Right atrium auricular region (tissue), 2 donors: ENCODE measurements at places on chromosomes 5 and 9.

DNA sequence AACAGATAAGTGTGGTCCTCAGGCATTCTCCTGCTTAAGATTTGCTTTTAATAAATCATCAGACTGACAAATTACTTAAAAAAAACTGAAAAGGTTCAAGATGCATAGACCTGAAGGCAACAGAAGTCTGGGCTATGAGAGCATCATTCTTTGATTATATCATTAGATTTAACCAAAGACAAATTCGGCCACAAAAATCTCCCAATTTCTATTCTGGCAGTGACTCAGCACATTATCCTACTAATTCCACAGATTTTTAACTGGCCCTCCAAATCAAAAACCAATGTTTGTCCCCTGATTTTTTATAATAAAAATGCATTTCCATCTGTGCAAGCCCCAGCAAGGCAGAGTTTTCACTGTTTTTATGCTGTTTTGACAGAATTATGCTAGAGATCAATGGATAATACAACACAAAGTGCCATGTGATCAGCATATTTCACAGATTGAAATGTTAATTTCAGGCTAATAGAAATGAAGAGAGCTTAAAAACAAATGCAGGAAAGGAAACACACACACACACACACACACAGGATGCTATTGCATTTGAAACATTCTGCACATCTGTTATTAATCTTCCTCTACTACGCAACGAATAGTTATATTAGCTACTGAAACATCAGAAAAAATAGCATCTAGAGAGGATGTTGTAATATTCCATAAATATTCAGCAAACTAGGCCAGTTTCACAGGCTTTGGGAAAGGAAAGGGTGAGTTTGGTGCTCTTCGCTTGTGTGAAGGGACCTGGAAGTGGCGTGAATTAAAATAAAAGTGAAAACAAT, 177.6 kb upstream of the ST8SIA4 start:
- DNase-seq = no peak

DNA sequence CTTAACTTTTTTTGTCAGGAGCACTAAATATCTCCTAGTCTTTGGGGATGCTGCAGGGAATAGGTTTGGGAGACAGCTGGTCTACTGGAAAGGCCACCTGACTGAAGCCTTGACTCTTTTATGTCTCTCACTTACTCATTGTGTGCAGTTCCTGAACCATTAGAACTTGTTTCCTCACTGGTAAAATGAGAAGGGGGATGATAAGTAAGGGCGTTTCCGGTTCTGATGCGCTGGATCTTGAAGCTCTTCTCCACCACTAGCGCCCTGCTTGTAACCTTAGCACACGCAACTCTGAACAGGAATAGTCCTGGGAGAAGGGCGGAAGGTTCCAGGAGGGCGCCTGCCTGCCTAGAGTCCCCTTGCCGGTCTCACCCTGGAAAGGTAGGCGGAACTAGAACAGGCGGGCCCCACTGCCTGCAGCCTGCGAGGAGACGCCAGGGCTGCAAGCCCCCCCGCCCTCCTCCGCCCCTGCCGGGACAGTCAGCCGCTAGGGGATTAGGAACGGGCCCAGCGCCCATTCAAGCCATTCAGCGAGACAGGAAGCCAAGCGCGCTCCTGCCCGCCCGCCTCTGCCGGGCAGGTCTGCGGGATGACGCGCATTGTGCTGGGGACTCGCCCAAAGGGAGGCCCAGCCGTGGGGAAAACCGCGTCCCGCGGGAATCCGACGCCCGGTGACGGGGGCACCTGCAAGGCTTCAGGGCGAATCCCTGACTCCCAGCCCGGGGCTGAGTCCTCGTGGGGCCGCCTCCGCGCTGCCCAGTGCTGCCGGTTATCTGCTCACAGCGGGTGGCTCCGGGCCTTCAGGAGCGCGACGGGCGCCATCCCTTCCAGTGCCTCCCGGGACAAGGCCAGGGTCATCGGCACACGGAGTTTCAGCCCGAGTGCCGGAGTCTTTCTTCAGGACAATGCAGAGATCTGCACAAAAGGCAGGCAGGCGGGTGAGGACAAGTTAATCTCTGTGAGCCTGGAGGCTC, 44.0 kb upstream of the XPA start:
- DNase-seq = peak; percentile 63

DNA sequence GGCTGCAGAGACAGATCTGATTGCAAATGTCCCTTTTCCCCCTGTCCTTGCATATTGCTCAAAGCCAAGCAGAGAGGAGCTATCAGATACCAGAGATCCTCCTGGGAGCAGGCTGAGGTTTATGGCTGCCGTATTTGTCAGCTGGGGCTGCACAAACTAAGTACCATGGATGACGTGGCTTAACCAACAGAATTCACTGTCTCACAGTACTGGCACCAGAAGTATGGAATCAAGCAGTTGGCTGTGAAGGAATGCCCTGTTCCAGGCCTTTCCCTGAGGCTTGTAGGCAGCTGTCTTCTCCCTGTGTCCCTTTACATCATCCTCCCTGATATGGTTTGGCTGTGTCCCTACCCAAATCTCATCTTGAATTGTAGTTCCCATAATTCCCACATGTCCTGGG, 2.6 kb downstream of the CFAP90 start:
- DNase-seq = no peak

DNA sequence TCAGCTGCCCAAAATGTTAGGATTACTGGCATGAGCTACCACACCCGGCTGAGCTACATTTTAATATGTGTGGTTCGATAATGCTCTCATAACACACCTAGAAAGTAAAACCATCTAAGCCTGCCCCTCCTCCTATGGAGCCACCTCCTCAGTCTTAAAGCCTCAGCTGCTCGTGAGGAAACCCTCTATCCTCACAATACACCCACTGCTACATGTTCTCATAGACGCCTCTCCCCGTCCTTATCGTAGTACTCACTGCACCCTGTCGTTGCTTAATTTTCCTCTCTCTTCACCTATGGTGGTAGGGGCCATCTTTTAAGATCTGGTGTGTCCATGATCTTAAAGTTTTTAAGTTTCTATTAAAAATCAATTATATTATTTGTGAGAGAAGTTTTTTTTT, 72.9 kb downstream of the RCL1 start:
- DNase-seq = no peak

DNA sequence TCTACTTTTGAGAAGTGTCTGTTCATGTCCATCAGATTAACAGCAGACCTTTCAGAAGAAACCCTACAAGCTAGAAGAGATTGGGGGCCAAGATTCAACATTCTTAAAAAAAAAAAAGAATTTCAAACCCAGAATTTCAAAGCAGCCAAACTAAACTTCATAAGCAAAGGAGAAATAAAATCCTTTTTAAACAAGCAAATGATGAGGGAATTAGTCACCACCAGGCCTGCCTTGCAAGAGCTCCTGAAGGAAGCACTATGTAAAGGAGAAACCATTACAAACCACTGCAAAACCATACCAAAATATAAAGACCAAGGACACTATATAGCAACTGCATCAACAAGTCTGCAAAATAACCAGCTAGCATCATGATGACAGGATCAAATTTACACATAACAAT, 124.6 kb upstream of the PDE4D start:
- DNase-seq = no peak

DNA sequence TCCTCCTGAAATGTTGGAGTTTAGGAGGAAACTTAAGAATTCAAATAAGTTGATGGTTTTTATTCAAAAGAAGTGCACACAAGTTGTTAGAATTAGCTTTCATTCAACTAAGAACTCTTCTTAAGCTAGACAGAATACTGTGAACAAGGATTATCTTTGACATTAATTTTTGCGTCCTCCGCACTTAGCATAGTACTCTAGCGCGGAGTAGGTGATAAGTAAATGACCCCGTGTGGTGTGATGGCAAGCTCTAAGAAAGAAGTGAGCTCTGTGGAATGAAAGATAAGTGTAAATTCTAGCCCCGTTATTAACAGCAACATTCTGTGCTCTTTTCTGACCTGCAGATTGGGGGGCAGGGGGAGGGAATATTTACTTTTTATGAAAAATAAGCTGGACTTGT, 1.0 kb downstream of the BRIX1 start:
- DNase-seq = no peak

DNA sequence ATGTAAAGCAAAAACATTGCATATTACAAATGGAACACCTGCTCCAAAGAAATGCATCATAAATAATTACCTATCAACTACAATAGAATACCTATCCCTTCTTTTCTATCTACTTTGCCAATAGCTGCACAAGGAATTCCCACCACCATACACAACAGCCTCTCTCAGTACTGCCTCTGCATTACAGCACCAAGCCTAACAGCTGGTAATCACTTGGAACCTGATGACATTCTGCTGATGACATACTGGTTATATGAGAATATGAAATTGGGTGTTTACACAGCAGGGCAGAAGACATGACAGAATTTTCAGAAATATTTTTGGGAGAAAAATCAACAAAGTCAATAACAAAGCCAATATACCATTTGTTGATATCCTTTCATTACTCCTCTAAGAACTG, 43.2 kb downstream of the PSMB7 start:
- no peak for DNase-seq
